ENCODE measurements at places on chromosomes 12 and 14. TPM values are rescaled to one million over a fixed set of nuclear protein-coding genes. Genes with fewer than 3 reads are reported as not detected.

Gene BCL2L14
- not detected for total RNA-seq

Gene SMIM41
- total RNA-seq, result not detected

Gene TAS2R50
- 17.0 TPM for total RNA-seq

Gene SCN8A
- 33.6 TPM for total RNA-seq

Gene RNASE11
- total RNA-seq, result not detected

Gene KLHL33
- total RNA-seq, result 0.99 TPM

Gene NEK9
- total RNA-seq, result 80.5 TPM

Gene DHRS4L2
- 7.7 TPM for total RNA-seq
